ENCODE measurements at places on chromosomes 7 and 10.
A peak's percentile ranks its signal among the peaks of the same experiment; 100 is the strongest.

GRCh38 chr10:76301950-76302349, 870.5 kb downstream of the LRMDA start:
- DNase-seq: no peak

- no peak for DNase-seq
Observed at GRCh38 chr7:138776166-138776833, 21.5 kb upstream of the TMEM213 start.

DNA sequence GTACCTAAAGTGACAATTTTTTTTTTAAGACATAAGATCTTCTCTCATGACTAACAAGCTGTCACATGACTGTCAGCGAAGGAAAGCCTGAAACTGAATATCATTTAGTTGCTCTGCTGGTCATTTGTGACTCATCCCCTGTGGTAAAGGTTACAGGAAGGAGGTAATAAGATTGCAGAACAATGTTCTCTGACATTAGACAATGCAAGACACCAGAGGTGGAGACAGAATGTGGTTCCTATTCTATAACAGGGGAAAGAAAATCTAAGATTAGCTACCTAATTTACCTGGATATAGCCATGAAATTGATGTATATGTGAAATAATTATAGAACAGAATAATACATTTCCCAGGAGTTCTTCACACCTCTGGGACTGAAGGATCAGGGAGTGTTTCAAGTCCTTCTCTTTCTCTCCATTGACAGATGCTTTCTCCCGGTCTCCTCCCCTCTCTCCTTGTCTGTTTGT, 47.7 kb downstream of the LRGUK start:
- no peak for DNase-seq

DNA sequence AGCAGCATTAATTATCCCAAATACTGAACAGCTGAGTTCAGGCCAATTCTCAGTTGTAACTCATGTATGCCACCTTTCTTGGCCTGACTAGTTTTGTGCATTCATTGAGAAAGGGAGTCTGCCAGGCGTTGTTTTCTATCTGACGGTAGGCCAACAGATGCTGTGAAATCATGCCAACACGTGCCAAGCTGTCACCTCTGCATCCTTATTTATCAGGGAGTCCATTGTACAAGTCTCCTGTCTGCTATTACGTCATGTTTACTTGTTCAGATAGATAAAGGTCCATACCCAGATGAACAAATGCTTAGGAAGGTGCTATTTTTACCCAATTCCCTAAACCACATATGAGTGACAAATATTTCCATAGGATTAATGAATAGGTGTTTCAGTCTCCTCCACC, 127.2 kb upstream of the CDK6 start:
- no peak for DNase-seq

DNA sequence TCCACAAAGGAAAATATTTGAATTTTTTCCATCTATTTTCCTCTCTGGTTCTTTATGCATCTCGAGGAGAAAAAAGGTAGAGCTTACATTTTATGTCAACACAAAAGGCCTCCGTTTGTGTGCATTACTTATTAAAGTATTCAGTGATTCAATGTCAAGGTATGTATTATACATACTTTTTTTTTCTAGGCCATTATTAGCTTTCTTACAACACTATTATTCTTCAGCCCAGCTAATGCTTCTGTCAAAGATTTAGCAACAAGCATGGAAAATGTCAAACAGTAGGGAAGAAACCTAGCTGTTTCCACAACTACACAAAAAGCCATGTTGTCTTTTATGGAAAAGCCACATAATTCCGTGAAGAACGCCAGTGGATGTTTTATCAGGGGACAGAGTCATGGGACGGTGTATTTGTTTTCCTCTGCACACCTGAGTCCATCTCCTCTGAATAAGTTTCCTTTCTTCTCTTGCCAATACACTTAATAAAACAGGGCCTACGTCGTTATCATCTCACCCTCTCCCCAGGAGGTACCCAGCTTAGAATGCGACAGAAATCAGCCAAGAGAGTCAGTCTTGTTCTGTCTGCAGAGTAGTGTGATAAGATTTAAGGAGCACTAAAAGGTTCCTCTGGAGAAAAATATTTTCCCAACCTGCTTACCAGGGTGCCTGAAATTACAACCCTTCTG, 209.7 kb upstream of the AUTS2 start:
- DNase-seq: no peak

DNA sequence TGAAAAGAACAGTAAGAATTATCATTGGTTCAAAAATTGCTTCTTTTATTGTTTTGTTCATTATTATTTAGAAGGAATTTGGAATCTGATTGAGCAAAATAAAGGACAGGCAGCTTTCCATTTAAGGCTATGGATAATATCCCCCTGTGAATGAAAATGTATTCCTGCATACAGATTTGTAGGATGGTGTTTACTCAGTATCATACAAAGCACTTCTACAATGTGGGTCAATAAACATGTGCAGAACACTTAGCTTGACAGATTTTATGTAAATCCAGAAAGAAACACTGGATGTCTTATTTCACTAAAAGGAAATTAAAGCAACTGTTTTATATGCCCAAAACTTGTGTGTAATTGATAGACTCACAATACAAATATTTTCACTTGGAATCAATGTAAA, 189.7 kb downstream of the THSD7A start:
- DNase-seq: no peak

GRCh38 chr7:137953043-137953664, 48.7 kb downstream of the CREB3L2 start:
- no peak for DNase-seq

GRCh38 chr10:33704214-33704830, 369.9 kb upstream of the NRP1 start:
- no peak for DNase-seq

DNA sequence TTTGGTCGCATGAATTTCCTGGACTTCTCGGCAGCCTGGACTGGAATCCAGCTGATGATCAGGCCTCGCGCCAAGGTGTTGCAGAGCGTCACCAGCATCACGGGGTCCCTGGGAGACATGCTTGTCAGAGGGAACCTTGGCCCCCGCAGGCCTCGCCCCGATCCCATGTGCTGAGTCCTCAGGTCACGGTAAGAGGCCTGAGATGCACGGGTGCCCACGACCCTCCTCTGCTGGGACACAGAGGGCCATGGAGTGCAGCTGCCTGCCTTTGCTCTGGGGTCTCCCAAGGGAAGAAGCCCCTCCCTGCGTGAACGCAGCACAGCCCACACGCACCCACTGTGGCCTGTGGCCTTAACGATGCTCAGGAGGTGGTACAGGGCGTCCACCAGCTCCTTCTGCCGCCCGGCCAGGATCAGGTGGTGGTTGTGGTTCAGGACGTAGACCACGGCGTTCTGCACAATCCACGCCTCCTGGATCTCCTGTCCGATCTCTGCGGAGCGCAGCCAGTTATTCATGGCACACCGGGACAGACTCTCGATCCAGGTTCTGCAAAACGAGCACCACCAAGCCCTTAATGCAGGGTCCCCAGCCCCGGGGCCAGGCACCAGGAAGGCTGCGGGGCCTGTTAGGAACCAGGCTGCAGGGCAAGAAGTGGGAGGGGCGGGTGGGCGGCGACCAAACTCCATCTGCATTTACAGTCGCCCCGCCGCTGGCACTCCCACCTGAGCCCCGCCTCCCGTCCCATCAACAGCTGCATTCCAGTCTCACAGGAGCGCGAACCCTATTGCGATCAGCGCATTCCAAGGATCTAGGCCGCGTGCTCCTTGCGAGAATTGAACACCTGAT, 29.4 kb downstream of the CFAP46 start:
- DNase-seq: no peak

- no peak for DNase-seq
Observed at GRCh38 chr7:120964088-120964487, 13.5 kb downstream of the ING3 start.

- DNase-seq: peak; percentile 16
Observed at GRCh38 chr10:99435986-99436638, 5.7 kb upstream of the GOT1 start.
